Tibial nerve (tissue), 4 donors: ENCODE measurements at places on chromosomes 3 and 15.

- no peak for DNase-seq
These were observed 243.7 kb downstream of the CADPS start for GRCh38 chr3:62631488-62631887.

DNA sequence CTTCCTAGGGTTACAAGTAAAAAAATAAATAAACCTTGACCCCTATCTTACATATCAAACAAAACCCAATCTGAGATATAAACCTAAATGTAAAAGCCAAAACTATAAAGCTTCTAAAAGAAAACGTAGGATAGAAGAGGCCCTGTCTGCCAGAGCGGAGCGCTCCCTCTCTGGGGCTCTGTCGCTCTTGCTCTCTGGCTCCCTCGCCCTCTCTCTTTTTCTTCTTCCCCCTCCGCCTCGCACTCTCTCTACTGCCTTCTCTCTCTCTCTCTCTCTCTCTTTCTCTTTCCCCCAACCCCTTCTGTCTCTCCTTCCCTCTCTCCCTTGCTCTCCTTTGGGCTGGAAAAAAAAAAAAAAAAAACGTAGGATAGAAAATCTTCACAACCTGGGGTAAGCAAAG is 21.6 kb downstream of the RYK start:
- no peak for DNase-seq

GRCh38 chr3:59084583-59084982 is 34.8 kb upstream of the CFAP20DC start:
- no peak for DNase-seq

- no peak for DNase-seq
These were observed 369.1 kb upstream of the GRM7 start for GRCh38 chr3:6491768-6492167.

DNA sequence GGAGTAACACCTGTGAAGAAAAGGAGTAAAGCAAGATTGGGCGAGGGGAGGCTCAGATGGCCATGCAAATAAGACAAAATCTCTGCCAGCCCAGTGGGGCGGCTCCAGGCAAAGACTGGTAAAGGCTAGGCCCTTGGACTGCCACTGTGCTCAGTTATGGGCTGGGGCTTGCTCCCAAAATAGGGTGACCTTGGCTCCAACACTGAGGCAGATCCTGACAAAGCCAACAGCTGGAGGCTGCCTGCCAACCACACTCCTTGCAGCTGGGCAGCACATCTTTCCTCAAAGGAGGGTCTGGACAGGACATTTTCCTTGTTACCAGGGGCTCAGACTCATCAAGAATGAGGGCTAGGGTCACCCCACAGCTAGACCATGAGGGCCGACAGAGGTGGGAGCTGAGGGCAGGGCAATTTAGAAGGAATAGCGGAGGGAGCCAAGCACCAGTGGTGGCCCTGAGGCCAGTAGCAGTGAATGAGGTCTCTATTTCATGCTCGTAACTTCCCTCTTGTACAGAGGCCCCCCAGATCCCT is 86.1 kb downstream of the CHRD start:
- no peak for DNase-seq

DNA sequence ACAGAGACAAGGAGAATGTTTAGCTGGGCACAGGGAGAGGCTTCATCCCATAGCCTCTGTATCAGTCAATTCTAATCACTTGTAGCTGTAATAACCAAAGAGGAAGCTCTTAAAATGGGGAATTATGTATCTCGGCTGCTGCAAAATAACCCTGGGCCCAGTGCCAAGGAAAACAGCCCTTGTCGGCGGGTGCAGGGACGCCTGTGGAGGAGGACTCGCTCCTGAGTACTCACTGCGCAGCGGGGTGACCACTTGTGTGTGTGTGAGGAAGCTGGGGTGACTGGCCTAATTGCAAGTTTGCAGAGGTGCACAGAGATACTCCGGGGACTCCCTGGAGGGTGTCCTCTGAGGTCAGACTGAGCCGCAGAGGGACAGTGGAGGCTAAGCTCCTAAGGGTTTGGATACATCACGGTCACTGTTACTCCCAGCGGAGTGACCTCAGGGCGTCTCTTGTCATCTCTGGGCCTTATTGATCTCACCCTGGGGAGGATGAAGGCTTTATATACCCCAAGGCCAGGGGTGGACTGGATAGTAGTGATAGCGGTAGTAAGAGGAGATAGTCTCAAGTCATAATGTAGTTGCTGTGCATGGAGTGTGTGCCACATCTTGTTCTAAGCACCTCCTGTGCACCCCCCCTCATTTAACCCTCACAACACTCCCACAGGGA is 37.2 kb downstream of the SLC6A6 start:
- DNase-seq = peak; percentile 61

- DNase-seq = no peak
These were observed 356.6 kb upstream of the UBE2E2 start for GRCh38 chr3:22846566-22846965.

- no peak for DNase-seq
These were observed 1.9 kb downstream of the TBL1XR1 start for GRCh38 chr3:177195242-177195991.

GRCh38 chr3:120102232-120102631 is 8.0 kb upstream of the GSK3B start:
- no peak for DNase-seq

DNA sequence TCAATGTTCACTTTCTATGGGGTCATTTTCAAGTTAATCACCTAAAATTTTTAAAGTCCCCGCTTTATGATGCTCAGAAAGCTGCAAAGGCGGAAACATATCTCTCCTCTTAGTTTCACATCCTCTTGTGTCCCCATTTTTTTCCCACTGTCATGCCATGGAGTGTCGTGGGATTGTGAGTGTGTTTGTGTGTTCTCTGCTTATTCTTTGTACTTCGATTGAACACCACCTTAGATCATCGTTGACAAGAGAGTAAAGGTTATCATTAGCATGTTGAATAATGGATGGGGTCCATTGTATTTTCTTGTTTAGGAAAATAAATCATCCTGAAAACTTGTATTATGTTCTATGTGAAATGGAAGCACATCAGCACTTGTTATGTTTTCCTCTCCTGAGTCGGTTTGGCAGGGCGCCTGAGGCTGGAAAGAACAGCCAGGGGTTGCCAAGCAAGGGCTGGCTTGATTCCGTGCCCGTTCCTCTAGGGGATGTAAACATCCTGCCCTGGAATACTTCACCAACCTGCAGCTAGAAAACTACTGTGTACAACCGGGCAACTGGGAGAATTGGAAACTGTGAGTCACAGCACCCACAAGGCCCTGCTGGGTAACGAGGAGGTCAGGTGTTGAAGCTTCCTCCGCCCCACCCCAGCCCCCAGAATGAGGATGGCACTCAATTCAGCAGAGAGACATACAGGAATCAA is 67.2 kb downstream of the EIF4E3 start:
- DNase-seq = peak; percentile 58

- no peak for DNase-seq
These were observed 89.9 kb upstream of the PRR23E start for GRCh38 chr3:127103080-127103479.

GRCh38 chr3:102586485-102586884 is 151.7 kb downstream of the ZPLD1 start:
- DNase-seq = no peak

DNA sequence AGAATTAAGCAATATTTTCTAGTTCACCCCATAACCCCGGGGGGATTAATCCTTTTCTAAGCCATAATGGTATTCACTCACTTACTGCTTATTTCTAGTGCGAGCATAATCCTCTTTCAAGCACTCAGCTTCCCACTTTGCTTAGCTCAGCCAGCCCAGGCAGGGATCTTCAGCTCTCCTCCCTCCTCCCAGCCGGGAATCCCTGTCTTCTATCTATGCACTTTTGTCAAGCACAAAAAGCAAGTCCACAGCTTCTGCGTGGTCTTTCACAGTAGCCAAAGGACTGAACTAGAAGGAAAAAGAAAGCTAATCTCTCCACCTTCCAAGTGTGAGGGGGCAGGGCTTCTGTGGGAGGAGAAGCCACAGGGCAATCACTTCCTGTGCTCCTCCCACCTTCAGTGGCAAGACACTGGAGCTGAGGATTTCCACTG is 62.8 kb downstream of the PEX5L start:
- no peak for DNase-seq

- DNase-seq = no peak
These were observed 9.4 kb downstream of the NAA50 start for GRCh38 chr3:113736548-113737089.

GRCh38 chr3:71080517-71081083 is 502.9 kb downstream of the FOXP1 start:
- no peak for DNase-seq

DNA sequence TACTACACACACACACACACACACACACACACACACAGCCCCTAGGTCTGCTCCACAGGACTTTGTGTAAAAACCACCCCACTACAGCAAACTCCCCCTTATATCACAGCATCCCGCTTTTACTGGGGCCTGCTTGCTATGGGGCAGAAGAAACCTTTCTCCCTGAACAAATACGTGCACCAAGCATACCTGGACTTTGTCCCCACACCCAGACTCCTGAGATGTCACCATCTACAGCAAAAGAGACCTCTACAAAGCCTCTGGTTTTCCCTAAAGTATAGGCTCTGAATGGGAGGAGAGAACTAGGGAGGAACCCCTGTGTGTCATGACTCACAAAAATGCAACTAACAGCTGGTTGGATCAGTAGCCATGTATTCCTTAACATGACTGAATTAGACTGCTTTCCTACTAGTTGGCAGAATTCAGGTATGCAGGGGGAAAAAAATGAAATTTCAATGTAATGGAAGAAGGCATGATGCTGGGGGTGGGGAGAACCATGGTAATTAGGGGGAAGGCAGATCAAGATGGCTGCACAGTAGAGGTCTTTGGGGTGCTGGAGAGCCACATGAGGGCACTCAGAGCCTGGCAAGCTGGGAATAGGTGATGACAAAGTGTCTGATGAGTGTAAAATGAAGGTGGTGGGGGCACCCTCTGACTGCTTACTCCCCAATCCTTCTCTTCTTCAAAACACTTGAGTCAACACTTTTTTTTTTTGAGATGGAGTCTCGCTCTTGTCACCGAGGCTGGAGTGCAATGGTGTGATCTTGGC is 45.9 kb downstream of the DAPK2 start:
- DNase-seq = no peak

DNA sequence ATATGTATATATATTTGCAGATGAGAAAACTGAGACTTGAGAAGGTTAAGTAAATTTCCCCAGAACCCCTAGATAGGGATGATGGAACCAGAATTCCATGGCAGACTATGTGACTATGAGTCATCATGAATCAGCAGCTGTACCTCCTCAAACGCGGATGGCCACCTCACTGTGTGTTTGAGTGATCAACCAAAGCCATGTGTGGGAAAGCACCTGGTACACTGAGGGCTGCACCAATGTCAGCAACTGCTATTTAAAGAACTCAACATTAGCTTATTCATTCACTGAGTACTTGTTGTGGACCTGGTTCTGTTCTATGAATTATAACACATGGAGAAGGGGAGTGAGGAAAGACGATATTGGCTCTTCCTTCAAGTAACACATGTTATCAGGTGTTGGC is 377.0 kb downstream of the GAP43 start:
- no peak for DNase-seq

- DNase-seq = no peak
These were observed 158.3 kb downstream of the SV2B start for GRCh38 chr15:91258415-91258759.

DNA sequence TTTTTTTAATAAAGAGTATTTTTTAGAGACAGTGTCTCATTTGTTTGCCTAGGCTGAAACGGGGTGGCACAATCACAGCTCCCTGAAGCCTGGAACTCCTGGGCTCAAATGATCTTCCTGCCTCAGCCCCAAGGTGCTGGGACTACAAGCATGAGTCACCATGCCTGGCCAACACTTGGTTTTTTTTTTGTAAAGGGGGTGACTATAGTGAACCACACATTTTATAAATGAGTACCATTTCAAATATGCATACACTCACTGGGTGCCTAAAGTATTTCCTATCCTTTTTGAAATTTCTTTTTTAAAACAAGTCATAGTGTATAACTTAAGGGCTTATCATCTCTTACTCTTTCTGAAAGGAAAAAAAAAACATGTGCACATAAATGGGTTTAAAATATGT is 325.2 kb upstream of the MEIS2 start:
- no peak for DNase-seq

DNA sequence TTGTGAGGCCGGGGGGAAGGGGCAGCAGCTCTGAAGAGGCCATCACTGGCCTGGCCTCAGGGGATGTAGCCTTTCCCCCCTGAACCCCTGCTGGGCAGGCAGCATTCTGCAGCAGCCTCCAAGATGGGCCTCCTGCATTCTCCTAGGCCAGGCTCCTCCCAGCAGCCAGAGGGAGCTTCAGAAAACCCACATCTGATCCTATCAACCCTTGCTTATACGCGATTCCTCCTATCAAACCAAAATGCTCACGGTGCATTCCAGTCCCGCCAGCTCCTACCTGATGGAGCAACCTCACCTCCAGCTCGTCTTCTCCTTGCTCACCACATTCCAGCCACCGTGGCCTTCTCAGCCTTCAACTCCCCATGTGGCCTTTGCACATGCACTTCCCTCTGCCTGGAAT is 85.7 kb downstream of the MEGF11 start:
- no peak for DNase-seq

DNA sequence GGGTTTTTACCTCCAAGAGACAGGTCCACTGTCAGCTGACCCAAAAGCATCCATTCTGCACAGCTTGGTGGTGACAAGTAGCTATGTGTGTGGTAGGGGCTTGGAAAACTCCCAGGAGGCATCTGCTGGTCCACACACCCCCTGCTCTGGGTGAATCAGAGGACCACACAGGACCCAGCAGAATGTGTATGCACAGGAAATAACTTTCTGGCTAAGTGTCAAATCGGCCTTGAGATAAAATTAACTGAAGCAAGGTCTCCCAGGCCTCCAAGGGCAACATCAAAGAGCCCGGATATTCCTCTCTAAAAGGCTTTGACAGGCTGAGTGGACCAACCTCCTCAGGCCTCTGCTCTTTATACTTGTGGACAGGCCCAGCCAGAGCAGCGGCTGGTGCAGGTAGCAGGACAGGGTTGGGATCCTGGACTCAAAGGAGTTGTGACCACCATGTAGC is 66.5 kb downstream of the CTNNB1 start:
- DNase-seq = no peak

GRCh38 chr3:12893852-12894251 is 52.5 kb upstream of the RPL32 start:
- DNase-seq = no peak

DNA sequence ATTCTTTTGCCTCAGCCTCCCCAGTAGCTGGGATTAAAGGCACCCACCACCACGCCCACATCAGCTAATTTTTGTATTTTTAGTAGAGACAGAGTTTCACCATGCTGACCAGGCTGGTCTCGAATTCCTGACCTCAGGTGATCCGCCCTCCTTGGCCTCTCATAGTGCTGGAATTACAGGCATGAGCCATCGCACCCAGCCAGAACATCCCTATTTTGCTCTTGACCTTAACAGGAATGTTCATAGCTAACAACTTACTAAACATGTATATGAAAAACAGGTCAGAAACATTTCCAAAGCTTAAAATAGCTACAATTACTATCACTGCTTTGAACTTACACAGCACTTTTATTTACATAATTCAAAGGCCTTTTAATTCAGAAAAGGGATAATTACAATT is 33.7 kb downstream of the UQCC5 start:
- no peak for DNase-seq

DNA sequence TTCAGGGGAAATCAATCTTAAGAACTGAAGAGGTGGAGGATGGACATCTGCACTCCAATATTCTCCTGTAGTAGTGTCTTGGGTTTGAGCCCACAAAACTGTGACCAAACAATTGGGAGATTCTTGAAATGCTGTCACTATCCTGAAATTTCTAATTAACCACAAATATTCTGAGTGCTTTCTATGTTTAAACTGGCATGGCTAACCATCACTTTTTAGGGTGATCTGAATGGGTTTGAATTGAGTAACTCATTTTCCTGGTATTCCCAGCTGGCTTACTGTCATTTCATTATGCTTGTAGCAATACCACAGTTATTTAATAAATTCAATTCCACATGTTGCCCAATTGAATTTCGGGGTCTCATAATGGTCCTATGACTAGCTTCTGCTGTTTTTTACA is 216.9 kb upstream of the DCBLD2 start:
- DNase-seq = no peak
